Activated T-cell treated with anti-CD3 and anti-CD28 coated beads, Interleukin-2, amount 50 U/mL, for 48 hours (primary cell): ENCODE measurements at places on chromosomes 4 and X.

GRCh38 chrX:85851418-85851817, 195.9 kb downstream of the CHM start:
- no peak for DNase-seq

- no peak for DNase-seq
Measured at GRCh38 chrX:151132531-151132930, 43.9 kb upstream of the GPR50 start.

DNA sequence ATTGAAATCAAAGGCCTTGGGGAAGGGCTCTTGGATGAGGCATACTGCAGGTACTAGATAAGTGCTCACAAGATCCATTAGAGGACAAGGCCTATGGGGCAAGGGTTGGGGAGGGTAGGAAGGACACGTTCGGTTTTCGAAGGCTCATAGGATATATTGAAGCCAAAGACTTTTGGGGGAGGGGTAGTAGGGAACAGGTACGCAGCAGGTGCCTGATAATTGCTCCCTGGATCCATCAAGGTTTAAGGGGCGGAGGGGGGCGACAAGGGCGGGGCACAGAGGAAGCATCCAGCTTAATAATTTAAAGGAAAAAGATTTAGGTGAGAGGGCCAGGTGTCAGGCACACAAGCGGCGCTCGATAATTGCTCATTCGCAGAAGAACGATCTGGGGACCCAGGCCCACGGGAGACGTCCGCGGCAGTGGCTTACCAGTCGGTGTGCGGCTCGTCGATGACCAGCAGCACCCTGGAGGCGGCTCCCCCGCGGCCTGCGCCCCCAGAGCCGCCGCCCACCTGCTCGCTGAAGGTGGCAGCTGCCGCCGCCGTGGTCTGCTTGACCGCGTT, 653 bp downstream of the SYN1 start:
- no peak for DNase-seq

DNA sequence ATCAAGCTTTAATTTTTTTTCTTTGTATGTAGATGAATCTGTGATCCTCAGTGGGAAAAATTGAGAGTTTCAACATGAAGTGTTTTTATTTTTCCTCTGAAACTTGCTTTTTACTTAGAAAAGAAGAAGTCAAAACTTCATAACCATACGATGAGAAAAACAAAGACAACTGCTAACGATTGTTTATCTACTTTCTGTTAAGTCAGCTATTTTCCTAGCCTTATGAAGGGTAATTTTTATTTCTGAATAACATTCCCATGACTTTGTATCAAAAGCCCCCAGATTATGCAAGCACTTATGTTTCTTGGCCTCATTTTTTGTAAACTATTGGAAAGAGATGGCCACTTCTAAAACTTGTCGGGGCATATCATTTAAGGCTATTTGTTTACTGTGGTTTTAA, 645.1 kb upstream of the PRKX start:
- DNase-seq, result no peak

GRCh38 chrX:10172877-10173276, 16.1 kb downstream of the CLCN4 start:
- no peak for DNase-seq

DNA sequence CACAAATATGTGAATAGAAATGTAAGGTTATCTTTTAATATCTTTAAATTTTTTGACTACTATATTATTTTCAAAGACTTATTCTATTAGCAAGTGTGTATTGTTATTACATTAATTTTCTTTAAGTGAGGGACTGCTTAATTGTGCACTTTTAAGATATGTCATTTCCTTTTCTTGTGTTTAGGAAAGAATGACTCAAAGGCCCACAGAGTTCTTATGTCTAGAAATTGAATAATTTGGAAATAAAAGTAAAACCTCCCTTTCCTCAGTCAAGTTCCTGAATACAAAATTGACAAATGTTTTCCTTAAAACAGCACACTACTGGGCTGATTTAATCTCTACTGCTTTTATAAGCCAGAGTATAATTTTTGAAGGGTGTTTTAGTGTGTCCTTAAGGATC, 169.7 kb downstream of the TMEM47 start:
- DNase-seq, result no peak

- no peak for DNase-seq
Measured at GRCh38 chrX:72716766-72717165, 2.7 kb upstream of the PHKA1 start.

GRCh38 chr4:179836179-179837075, 2394.2 kb upstream of the AGA start:
- no peak for DNase-seq

GRCh38 chr4:64715741-64716140, 306.5 kb upstream of the TECRL start:
- no peak for DNase-seq

- DNase-seq, result no peak
Measured at GRCh38 chr4:75723163-75724065, 963 bp upstream of the USO1 start.

GRCh38 chr4:138910914-138911336, 104.7 kb upstream of the NOCT start:
- DNase-seq, result no peak

- peak; percentile 54 for DNase-seq
Measured at GRCh38 chrX:40104985-40105834, 7.5 kb upstream of the BCOR start.

- DNase-seq, result no peak
Measured at GRCh38 chr4:36027203-36027602, 217.1 kb downstream of the ARAP2 start.

DNA sequence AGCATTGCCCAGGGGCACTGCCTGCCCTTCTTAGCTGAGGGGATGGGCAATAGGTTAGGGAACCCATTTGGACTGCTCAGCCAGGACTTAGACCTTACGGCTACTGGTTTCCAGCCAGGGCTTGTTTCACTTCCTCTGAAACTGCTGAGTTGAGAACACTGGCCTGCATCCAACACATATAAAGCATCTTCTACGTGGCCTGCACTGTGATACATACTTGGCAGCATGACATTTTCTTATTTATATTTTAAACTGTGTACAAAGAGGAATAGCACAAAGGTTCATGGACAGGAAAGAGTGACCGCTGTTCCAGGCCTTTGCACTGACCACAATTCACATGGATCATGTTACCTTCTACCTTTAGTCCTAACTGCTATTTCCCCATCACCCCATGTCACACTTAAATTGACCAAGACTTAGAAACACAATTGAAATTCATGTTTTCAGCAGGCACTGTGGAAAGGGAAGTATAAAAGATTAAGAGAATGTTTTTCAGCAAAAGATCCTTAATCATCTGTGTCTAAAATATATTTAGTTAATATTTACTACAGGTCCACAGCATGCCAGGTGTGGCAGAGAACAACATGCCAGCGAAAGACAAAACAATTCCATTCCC, 43.7 kb downstream of the NLGN4X start:
- DNase-seq, result no peak

DNA sequence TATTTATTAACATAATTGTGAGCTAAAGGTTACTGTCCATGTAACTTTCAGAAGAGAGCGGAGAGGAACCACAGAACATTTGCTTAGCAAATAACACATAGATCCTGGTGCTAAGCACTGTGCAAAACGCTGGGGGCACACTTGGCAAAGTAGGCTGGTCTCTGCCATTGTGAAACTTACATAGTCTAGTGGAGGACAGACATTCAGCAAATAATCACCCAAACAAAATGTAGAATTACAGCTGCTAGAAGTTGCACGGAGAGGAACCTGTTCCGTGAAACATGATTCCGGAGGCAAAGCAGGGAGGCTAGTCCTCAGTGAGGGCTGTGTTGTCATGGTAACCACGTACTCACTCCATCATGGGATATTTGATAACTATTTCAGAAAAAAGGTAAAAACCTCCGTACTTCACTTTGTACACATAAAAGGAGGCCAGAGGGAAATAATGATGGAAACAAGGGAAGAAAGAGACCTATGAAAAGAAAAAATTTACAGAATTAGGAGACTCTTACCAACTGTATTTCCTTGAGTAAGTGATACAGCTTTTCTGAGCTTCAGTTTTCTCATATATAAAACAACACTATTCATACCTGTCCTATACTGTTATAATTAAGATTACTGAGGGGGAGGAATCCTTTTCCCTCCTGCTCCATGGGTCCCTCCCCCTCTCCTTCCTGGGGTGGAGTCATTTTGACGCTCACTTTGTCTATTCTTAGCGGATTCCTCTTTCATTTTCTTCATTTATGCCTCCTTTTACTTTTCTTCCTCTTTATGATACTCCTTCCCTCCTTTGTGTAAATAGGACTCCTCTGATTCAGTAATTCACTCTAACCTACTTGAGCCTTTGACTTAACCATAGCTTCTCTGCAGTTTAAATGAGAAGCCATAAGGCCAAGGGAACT, 825 bp upstream of the RASGEF1B start:
- DNase-seq, result no peak

GRCh38 chr4:120728892-120729675, 193.4 kb downstream of the PRDM5 start:
- no peak for DNase-seq

DNA sequence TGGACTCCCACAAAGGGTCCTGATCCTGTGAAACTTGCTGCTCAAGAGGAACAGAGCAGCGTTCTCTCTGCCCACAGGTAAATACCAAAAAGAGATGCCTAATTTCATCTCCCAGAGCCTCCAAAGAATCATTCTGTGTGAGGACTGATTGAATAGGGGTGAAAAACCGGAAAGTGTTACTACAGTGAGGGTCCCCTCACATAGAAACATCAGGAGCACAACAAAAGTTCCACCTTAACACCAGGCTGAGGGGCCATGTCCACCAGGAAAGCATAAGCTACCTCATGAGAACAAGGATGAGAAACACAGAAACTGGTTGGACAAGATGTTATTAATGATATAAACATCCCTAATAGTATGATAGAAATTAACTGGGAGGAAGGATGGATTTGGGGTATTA, 140.9 kb downstream of the NWD2 start:
- no peak for DNase-seq

DNA sequence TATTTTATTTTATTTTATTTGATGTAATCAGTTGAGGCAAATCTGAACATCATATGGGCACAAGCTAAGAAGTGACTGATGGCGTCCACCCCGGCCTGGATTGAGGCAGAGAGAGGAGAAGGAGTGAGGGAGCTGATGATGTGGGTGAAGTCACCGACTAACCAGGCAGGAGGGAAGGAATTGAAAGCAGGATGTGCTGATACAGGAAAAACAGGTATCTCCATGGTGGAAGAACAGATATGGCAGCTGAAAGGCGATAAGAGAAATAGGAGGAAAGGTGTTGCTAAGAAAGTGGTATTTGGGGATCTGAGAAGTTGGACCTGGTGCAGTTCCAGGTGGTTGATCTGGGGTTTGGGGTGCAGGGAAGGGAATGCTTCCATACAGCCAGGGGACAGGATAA, 37.6 kb upstream of the GYPB start:
- DNase-seq, result no peak

DNA sequence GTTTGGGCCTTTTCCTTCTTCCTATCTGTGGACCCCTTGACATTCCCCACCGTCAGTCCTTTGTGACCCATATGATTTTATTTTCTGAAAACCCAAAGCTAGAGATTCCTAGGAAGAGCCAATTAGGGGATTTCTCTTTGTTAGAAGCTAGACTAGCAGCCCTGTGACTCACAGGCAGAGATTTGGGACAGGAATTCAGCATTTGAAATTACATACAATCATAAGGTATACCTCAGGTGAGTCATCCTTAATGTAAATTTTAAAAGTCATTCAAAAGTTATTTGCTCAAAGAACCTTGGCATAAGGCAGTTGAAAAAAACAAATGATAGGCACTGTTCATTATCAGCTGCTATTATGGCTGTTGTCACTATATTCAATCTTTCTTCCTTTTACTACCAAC, 40.6 kb downstream of the USP26 start:
- no peak for DNase-seq

GRCh38 chrX:101462892-101463291, 22.4 kb upstream of the ARMCX4 start:
- no peak for DNase-seq

GRCh38 chr4:139144911-139145551, 32.0 kb downstream of the ELF2 start:
- no peak for DNase-seq

- no peak for DNase-seq
Measured at GRCh38 chr4:25795566-25796454, 67.0 kb downstream of the SEL1L3 start.

- no peak for DNase-seq
Measured at GRCh38 chrX:123581586-123581985, 151.3 kb downstream of the THOC2 start.

- no peak for DNase-seq
Measured at GRCh38 chr4:128782875-128783614, 26.5 kb upstream of the JADE1 start.

GRCh38 chrX:101430457-101431078, 22.5 kb downstream of the HNRNPH2 start:
- DNase-seq, result no peak

DNA sequence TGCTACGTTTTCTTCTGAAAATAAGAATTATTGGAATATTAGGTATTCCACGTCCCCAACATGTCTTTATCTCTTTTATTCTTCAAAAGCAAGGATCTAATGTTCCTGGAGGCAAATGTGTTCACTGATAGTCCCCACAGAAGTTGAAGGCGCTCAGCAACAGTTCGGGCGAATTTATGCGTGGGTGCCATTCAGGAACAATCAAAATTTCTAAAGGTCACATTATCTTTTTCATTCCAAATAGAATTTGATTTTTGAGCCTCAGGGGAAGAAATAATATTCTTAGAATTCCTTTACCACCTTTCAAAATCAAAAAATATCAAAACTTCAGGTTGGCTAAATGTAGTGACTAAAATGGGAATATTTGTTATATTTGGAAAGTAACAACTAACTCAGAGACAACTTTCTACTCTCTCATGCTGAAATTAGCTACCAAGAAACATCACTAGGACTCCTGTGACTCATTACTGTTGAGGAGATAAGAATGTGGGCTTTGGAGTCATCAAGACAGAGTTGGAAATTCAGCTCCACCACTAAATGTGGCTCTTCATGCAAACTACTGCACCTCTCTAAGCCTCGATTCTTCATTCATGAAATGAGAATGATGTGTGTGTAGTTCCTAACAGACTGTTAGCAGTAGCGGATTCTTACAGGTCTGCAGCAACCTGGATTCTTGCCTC, 72.3 kb upstream of the KIT start:
- no peak for DNase-seq

GRCh38 chr4:26248647-26249046, 72.2 kb upstream of the RBPJ start:
- no peak for DNase-seq

GRCh38 chr4:78644744-78645330, 93.3 kb downstream of the ANXA3 start:
- DNase-seq, result peak; percentile 43

DNA sequence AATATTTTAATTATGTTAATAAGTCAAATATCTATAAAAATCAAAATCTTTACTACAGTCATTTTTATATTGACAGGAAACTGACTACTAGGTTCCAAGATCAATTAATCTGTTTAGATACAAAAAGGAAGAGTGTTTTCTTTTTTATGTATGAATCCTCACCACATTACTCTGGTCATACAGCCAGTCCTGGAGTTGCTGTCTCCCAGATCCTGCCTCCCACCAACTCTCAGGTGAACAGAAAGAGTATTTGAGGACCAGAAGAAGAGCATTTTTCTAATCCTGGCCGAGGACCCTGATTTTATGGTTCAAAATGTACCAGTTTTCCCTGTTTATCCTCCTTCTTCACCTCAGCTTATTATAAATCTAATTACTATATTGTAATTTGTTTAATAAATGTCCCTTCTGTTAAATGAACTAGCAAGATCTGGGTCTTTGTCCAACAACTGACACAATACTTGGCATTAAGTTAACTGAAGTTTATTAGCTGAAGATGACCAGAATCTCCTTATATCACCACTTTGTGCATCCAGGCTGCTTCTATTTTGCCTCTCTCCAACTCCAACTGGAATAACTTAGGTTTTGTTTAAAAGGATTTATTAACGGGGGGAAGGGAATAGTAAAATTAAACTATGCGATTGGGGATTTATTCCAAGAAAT, 224.4 kb upstream of the PCDH7 start:
- DNase-seq, result no peak

- DNase-seq, result no peak
Measured at GRCh38 chrX:49842621-49843020, 13.5 kb downstream of the PAGE4 start.
